ENCODE measurements at places on chromosomes 13 and 19. TPM values are rescaled to one million over a fixed set of nuclear protein-coding genes. Genes with fewer than 3 reads are reported as not detected.

The SPTBN4 gene
- 42.6 TPM for total RNA-seq

The CPAMD8 gene
- total RNA-seq = 8.1 TPM

The PSG3 gene
- not detected for total RNA-seq

The GSX1 gene
- not detected for total RNA-seq

The SGCG gene
- total RNA-seq = 0.31 TPM

The GTPBP3 gene
- total RNA-seq = 18.8 TPM

The ANGPTL8 gene
- total RNA-seq = not detected

The SLC8A2 gene
- total RNA-seq = 42.3 TPM

The SH2D3A gene
- total RNA-seq = 0.31 TPM

The TEX29 gene
- total RNA-seq = not detected

The ZNF568 gene
- 44.4 TPM for total RNA-seq

The PLIN5 gene
- total RNA-seq = 3.8 TPM

The CYSLTR2 gene
- 1.9 TPM for total RNA-seq

The KLF1 gene
- 0.31 TPM for total RNA-seq

The CYP4F12 gene
- total RNA-seq = not detected

The ADGRE3 gene
- total RNA-seq = not detected

The OR7A5 gene
- total RNA-seq = not detected

The SLAIN1 gene
- total RNA-seq = 525 TPM

The GPC5 gene
- total RNA-seq = 8.1 TPM

The LYPD5 gene
- total RNA-seq = 4.7 TPM

The MYO1F gene
- total RNA-seq = 1.6 TPM

The NKG7 gene
- 0.63 TPM for total RNA-seq

The ZNF667 gene
- 35.1 TPM for total RNA-seq

The PGPEP1 gene
- total RNA-seq = 24.7 TPM

The APC2 gene
- 276 TPM for total RNA-seq

The LGI4 gene
- total RNA-seq = 11.3 TPM

The SLC17A7 gene
- 36.6 TPM for total RNA-seq

The S1PR4 gene
- 0.31 TPM for total RNA-seq

The RFPL4A gene
- total RNA-seq = not detected

The TJP3 gene
- total RNA-seq = not detected

The PLK5 gene
- 0.31 TPM for total RNA-seq

The EVI5L gene
- 57.0 TPM for total RNA-seq

The PRDX2 gene
- total RNA-seq = 189 TPM

The SIGLEC6 gene
- not detected for total RNA-seq

The ZNF837 gene
- total RNA-seq = 1.6 TPM

The MBD3L3 gene
- total RNA-seq = not detected

The SLC5A5 gene
- not detected for total RNA-seq

The GIPC1 gene
- total RNA-seq = 26.3 TPM

The TPTE2 gene
- not detected for total RNA-seq

The CRX gene
- not detected for total RNA-seq

All from parietal lobe (tissue), 2 donors.